ENCODE measurements at places on chromosomes 5 and 9.

DNA sequence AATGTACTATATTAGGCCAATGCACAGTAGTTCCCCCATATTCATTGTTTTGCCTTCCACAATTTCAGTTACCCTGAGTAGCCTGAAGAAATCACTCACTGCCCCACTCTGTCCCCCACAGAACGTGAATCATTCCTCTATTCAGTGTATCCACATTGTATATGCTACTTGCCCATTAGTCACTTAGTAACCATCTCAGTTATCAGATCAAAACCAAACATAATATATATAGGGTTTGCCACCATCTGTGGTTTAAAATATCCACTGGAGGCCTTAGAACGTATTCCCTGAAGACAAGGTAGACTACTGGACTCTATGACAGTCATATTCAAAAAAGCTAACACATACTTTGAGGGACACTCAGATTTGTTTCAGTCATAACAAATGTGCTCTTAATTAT lies 465.7 kb upstream of the RGMB start:
- no peak for DNase-seq

GRCh38 chr5:79962575-79963222 lies 28.4 kb downstream of the MTX3 start:
- no peak for DNase-seq

GRCh38 chr5:156125118-156125517 lies 201.8 kb upstream of the SGCD start:
- no peak for DNase-seq

DNA sequence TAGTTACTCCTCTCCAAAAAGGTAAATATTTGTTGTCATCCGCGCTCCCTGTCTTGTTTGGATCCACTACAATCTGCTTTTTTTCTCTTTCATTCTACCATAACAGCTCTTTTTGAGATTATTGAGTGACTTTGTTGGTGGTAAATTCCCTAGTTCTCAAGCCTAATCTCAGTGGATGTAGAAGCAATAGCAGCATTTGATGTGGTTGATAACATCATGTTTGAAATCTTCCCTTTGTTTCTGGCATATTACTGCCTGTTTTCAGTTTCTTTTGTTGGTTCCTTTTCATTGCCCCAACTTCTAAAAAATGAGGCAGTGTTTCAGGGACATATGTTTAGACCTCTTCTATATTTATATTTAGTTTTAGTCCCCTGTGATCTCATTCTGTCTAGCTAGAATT lies 8.9 kb downstream of the CDC42SE2 start:
- no peak for DNase-seq

DNA sequence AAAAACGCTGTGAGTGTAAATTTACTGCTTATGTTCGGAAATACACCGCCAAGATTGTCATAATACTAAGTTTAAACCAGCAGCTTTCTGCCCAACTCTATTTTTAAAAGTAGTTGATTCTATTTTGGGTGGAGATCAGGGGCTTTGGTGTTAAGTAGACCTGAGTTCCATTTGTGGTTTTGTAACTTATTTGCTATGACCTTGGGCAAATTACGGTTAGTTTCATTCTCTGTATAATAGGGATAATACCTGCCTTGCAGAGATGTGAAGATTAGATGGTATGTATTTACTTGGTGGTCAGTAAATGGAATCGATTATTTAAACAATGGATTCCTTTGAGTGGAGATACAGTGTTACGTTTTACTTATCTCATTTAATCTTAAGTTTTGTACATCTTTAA lies 1.6 kb downstream of the RAD23B start:
- no peak for DNase-seq

DNA sequence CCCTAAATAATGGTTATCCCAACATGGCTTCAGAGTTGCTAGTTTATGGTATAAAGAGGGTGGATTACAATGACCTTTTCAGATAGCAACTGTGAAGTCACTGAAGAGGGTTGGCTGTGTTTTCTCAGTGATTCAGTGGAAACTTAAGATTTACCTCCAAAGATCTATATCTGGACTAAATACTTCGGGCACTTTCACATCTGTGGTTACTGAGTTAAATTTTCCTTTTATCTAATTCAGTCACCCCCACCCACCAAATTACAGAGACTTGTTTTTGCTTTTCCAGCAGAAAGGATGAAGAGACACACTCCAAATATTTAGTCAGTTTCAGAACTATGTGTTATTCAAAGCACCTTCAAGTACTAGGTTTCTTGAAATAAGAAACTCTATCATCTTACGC lies 573.2 kb downstream of the CCDC171 start:
- no peak for DNase-seq

GRCh38 chr9:113501129-113501686 lies 37.7 kb downstream of the RGS3 start:
- DNase-seq: no peak

DNA sequence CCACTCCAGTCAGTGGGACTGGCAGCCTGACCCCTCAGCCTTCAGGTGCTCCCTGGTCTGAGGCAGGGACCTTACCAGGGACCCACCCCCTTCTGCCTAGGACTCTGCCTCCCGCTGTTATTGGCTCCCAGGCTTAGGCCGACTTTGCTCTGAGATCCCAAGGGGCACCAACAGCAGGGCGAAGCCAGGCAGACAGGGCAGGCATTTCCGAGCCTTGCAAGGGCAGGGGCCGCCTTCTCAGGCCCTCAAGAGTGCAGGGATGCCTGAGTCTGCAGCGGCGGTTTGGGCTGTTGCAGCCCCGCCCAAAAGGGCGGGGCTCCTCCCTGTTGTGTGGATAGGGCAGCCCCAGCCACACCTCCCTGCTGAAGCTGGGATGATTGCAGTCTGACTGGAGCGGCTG lies 644.6 kb downstream of the PRR16 start:
- DNase-seq: no peak

DNA sequence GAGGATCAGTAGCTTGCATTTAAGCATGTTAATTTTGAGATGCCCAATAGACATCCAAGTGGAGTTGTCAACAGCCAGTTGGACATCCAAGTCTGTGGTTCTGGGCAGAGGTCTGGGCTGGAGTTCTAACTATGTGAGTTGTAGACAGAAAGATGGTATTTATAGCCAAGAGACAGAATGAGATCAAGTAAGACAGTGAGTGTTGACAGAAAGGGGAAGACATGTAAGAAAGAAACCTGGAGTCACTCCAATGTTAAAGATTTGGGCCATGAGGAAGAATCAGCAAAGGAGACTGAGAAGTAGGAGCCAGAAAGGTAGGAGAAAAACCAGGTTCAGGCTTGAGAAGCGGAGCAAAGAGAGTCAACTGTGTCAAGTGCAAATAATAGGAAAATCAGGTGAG lies 95.5 kb upstream of the PUM3 start:
- no peak for DNase-seq

DNA sequence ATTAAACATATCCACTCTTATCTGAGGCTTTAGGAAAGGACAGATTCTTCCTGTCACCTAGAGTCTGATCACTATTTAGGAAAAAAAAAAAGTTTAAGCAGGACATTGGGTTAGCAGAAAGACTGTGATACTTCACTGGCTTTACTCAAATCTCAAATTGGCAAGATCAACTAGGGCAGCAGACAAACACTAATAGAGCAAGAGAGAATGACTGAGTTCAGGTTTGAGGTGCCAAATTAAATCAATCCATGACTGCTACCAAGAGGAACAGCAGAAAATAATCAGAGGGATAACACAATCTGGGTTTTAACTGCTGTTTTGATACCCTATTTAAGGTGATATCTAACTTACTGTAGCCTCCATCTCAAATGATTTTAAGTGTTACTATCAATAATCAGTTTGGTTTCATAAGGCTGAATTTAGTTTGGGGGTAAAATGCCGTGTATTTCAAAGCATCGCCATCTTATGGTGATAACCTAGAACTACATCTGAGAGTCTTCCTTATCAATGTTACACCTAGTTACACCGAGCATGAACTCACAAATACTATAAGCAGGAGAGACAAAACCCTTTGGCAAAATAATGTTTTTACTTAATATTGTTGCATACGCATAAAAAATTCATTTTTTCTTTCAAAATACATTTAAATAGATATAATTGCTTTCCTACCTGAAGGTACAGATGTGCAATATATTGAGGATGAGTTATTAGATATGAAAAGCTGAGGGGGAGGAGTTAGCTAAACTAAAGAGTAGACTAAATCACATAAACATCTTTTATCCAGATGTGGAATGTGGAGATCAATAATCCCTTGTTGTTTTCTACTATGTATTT lies 286.4 kb upstream of the CDH12 start:
- no peak for DNase-seq

GRCh38 chr9:90844326-90844725 lies 42.7 kb downstream of the SYK start:
- no peak for DNase-seq

DNA sequence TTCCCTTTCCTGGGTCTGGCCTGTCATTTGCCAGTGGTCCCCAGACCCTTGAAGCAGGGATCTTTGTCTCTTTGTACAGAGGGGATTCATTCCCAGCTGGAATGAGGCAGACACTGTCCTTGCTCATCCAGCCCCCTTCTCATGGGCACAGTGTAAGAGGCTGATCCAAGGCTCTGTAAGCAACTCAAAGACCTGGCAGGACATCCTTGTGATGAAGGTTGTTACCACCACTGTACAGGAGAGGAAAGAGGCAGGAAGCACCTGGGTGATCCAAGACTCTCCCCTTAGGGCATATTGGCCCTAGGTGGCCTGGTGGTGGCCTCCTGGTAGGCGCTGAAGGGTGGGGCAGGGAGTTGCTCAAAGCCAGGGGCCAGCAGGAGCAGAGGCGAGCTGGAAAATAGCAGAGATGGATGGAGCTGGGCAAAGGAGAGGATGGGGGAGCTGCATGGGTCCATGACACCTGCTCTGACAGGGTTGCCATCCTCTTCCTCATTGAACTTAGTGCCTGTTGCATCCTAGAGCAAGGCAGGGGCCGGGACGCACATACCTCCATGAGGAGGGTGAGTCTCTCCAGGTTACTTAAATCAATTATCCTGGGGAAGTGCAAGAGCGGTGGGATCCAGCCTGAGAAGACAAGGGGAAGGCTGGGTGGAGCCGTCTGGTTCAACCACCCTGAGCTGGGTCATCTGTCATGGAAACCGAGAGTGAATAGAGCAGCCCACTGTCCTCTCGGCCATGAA lies 9.8 kb upstream of the GADD45G start:
- DNase-seq: no peak

DNA sequence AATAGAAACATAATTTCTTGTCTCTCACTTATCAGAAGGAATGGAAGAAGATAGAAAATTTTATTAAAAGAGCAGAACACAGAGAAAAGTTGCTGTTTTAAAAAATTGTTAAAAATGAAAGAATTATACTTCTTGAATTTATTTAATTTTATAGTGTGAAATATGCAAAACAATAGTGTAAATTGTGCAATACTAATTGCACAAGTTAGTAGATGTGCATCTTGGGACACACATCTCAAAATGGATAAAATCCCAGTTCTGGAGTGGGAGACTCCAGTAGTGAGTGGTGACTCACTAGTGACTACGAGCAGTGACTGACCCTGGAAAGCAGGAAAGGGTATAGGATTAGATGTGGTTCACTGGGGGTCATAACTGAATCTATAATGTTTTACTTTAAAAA lies 223.2 kb downstream of the MSX2 start:
- no peak for DNase-seq

- DNase-seq: no peak
Measured at GRCh38 chr5:95369782-95370181, 21.4 kb upstream of the FAM81B start.

DNA sequence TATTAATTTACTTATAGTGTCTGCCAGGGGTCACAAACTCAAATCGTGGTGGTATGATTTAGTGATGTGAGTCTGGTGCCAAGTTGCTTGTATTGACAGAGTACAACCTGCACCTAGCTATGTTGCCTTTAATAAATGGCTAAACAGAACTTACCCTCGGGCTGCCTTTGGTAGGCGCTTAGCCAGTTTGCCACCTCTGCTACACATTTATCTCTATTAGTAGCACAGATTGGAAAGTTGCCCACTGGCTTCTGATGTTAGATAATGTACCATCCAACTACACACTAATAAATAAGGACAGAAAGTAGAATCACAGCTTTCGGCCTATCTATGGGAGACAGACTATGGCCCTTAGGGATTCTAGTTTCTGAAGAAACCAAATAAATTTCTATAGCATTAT lies 368.4 kb downstream of the MAN2A1 start:
- no peak for DNase-seq

DNA sequence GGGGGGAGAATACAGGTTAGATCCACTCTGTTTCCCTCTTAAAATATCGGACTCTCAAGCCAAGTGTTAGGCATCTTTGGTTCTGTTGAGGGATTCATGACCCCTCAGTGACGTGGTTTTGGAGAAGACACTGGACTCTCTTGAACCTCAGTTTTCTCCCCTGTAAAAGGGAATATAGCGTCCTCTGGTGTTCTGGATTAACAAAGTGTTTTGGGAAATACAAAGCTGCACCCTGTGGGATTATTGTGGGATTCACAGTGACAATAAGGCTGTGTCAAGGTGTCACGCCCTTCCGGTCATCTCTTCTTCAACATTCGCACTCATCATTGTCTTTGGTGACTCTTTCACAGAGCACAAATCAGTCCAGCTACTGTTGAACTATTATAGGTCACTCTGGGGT lies 139.0 kb downstream of the IRX1 start:
- DNase-seq: no peak

DNA sequence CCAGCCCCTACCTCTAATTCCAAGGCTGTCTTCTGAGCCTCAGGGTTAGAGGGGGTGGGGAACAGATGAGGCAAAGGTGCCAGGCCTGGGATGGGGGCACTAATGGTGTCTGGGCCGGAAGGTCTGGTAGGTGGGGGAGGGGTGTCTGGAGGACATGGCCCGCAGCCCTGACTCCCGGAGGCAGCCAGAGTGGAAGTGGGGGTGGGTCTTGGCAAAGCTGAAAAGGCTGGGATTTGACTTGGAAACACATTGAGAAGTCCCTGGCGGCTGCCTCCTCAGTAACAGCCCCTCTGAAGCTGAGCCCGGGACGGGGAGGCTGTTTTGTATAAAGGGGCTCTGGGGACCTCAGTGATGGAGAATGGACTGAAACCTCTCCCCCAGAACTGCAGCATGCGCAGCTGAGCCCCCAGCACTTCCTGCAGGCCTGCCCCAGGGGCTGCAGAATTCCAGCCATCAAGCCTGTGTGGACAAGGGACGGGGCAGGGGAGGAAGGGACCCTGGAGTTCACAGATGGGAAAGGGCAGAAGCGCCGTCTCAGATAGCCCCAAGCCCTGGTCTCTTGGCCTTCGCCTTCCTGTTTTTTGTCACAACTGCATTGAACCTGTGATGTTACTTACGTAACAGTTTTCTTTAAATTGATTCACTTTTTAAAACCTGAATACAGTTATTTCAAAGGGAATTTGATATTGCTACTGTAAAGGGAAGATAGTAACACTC lies 49.3 kb upstream of the SYNPO start:
- DNase-seq: no peak

GRCh38 chr9:87606841-87607521 lies 109.3 kb downstream of the DAPK1 start:
- DNase-seq: no peak

DNA sequence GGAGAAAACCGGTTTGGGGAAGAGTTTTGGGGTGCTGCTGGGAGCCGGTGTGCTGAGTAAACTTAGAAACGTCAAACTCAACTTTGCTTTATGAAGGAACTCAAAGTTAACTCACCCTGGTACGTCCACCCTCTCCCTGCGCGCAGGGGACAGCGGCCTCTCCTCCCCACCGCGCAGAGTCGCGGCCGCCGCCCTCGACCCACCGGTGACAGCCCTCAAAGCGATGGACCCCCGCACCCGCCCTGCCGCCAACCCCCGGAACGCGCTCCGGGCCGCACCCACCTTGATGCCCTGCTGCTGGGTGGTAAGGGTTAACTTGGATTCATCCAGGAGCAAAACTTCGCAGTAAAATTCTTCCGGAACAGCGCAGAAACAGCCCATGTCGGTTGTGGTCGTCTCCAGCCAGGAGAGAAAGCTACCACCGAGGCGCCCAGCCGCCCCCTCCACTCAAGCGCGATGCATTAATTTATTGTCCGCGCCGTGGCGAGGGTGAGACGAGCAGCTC lies 366 bp downstream of the EPB41L4A start:
- DNase-seq: no peak

- DNase-seq: no peak
Measured at GRCh38 chr9:136581614-136582447, 36.0 kb upstream of the NOTCH1 start.
